ENCODE measurements at places on chromosomes 2 and 18.

- no peak for DNase-seq
Observed at GRCh38 chr2:105691947-105692390, 52.7 kb upstream of the NCK2 start.

- no peak for DNase-seq
Observed at GRCh38 chr2:41294331-41294730, 753.5 kb upstream of the PKDCC start.

DNA sequence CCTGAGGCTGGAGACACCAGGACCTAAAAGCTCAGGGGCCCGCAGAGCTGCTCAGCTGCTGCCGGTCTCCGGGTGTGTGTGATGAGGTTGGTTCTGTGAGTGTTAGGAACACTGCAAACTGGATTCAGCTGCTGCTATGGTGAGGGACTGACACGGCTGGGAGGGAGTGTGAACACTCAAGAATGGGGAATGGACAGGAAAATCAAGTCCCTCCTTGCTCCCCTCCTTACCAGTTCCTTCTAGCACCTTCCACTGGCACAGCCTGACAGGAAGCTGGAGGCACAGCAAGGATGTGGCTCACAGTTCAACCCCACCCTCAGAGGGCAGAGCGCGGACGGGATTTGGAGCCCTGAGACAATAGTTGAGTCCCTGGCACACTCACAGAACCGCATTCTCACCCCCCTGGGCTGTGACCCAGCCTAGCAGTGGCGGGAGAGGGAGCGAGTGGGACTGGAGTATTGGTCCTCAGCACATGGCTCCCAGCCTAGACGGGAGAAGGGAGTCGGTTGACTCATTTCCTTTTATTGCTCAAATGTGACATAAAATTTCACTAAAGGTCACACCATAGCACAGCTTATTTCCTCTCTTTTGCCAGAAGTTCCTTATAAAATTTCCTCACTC, 42.5 kb downstream of the LRRC30 start:
- no peak for DNase-seq

GRCh38 chr2:240898731-240899467, 2.9 kb upstream of the MAB21L4 start:
- DNase-seq = no peak

GRCh38 chr18:68448736-68449135, 266.2 kb downstream of the TMX3 start:
- no peak for DNase-seq

GRCh38 chr2:133167990-133168389, 400.3 kb downstream of the NCKAP5 start:
- DNase-seq = no peak

- no peak for DNase-seq
Observed at GRCh38 chr2:238087211-238087610, 12.9 kb upstream of the ESPNL start.

- no peak for DNase-seq
Observed at GRCh38 chr2:74428675-74429074, 7.1 kb downstream of the WDR54 start.

GRCh38 chr2:86782748-86783147, 8.0 kb downstream of the CD8A start:
- no peak for DNase-seq

- DNase-seq = no peak
Observed at GRCh38 chr2:98804736-98805135, 73.8 kb upstream of the MGAT4A start.

DNA sequence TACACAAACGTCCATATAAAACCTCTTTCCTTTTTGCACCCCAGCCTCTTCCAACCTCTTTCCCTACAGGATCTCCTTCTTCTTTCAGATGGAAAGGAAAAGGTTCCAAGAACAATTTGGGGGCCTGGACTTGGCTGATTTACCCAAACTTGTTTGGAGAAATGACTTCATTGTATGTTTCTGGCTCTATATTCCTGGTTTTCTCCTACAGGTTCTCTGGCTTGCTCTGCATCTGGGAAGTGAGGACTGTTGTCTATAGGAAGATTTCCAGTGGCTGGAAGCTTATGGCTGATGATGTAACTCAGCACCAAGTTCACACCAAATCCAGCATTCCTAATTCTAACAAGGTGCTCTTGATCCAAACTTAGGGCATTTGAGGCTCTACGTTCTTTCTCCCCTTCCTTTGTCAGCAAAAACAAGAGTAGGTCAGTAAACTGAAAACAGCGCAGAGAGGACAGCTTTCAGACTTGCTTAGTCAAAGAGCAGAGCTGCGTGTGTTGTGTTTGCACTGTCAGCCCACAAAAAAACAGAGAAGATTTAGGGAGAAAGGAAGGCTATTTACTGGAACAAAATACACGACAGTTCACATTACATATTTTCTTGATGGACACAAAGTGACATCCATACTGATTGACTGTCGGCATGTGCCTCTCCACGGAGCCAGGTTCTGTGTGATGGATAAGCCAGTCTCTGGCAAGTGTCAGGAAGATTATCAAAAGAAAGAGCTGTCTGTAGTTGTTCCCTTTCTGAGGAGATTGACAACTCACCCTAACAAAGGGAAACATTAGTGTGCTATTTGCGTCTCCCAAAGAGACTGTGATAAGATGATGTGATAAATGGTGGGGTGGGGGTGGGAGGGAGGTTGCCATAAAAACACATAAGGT, 39.7 kb downstream of the CDCA7 start:
- DNase-seq = no peak

DNA sequence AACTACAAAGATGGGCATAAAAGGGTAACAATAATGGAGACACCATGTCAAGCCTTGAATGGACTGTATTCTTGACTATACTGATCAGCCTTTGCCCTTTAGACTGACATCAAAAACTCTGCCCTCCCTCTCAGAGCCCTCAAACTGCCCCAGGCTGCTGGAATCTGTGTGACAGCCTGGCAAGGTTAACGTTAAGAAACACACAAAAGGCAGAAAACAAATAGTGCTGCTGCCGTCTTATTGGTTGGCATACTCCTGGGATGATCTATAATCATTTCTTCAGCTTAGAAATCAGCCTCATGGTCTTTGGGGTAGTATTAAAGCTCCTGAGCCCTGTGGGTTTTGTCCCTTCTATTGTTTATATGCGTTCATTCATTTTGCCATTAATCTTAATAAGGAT, 338.0 kb downstream of the DCC start:
- DNase-seq = no peak

- no peak for DNase-seq
Observed at GRCh38 chr2:145350011-145350410, 830.1 kb upstream of the ZEB2 start.

GRCh38 chr2:166031054-166031453, 77.5 kb upstream of the TTC21B start:
- DNase-seq = no peak

DNA sequence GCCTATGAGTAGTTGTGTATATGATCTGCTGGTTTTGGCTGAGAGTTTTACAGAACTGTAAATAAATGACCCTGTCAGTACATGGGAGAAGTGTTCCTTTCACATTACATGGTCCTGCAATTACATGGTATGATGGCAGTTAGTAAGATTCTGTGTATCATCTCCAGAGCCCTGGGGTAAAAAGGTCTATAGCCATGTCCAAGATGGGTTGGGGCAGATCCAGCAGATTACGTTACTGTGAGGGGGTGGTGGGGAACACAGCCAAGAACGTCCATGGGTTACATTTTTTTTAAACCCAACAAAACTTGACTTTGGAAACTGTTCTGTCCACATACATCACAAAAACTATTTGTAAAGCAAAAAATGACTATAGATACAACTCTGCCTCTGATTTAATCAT, 64.2 kb upstream of the LMAN1 start:
- no peak for DNase-seq

DNA sequence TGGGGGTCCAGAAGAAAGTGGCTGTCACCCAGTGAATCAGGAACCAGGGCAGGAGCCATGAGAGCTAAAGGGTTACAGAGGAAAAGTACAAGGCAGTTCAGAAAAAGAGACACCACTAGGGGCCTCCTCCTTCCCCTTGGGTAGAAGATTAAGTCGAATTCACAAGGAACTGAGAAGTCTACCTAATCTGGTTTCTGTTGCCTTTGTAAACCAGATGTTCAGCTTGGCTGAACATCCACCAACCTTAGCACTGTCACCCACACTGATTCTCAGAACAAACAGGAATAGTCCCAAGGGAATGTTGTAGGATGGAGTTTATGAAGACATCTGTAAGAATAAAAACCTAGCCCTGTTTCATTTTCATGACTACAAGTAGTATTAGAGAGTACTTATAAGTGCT, 90.4 kb upstream of the NOSTRIN start:
- DNase-seq = no peak

DNA sequence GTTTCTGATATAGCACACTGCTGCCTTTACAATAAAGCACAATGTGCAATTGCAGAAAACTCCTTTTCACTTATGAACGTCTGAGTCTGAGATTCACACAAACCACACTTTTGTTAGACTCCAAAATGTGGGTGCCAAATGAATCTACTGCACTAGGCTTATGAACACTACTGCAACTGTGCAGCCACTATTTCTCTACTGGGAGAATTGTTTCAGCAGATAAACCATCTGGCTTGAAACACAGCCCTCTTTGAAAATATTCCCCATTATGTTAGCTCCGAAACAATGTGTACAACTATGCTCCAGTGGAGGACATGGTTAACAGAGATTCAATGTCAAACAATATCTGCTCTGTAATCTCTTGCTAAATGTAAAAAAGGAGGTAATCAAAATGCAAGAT, 188.7 kb upstream of the ZEB2 start:
- DNase-seq = no peak

DNA sequence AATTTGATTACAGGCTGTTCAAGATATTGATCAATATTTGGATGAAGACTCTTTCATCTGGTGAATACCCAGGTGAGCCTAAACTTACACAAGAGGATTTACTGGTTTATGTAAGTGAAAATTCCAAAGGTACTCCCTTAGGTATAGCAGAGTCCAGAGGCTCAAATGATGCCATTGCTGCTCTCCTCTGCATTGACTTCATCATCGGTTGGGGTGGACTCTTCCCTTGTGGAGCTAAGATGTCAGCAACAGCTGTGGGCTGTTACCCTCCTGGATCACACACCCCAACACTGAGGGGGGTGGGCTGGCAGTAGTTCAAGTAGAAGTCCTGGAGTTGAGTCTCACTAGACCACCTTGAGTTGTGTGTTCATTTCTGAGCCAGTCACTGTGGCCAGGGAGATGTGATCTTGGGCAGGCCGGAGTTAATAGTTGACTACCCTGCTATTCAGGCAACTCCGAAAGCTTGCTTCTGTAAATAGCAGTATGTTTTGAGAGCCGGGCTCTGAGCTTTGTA, 236.9 kb downstream of the PTPRM start:
- no peak for DNase-seq

DNA sequence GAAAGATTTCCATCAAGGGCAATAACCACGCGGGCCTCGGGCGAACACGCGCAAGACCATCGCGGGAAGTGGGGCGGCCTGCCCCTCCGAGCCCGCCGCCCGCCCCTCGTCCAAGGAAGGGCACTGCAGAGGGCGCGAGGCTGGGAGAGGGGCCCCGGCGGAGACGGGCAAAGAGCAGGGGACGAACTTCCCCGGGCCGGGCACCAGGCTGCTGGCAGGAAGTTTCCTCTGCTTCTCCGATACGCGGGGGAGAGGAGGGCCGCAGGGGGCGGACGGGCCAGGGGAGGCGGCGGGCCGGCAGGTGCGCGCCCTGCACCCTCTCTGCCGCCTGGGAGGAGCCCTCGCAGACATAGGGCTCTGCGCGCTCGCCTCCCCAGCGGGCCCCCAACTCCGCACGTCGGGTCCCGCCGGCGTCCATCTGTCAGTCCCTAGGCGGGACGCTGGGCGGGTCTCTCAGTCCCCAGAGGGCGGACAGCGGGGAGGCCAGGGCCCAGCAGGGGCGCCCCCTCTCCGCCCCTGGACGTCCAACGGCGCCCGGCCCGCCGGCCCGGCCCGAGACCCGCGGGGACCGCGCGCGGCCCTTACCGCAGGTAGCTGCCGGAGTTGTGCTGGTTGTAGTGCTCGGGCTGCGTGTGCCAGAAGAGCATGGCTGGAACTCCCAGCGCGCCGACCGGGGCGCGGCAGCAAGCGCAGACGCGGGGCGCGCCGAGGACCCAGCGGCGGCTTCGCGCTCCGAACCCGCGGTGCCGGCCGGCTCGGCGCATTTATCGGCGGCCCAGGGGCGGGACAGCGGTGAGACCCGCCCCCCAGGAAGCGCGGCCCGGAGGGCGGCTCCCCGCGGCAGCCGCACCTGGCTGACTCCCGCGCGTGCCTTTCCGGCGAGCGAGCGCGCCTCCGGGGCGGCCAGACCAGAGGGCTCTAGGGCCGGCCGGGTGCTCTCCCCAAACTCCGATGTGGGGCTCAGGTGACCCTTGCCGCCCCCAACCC, at the start of gene TFCP2L1:
TSS of gene TFCP2L1 (minus strand) at position 740 of the 987 bp plus-strand sequence. CDS start at position 647, 93 bp downstream.
- no peak for DNase-seq

DNA sequence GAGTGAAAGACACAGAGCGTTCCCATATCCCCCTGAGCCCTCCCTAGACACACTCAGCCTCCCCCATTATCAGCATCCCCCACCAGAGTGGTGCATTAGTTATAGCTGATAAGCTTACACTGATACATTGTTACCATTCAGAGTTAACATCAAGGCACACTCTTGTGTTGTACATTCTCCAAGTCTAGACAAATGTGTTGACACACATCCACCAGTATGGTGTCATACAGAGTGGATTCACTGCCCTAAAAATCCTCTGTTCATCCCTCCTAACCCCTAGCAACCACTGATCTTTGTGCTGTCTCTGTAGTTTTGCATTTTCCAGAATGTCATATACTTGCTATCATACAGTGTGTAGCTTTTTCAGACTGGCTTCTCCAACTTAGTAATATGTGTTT, 78.0 kb upstream of the RPL31 start:
- no peak for DNase-seq

- DNase-seq = no peak
Observed at GRCh38 chr18:21129566-21130216, 18.1 kb upstream of the ROCK1 start.

- no peak for DNase-seq
Observed at GRCh38 chr2:203164311-203164935, 74.4 kb upstream of the CYP20A1 start.

- no peak for DNase-seq
Observed at GRCh38 chr2:208101716-208102631, 22.4 kb downstream of the CRYGD start.

- no peak for DNase-seq
Observed at GRCh38 chr2:222544661-222545060, 111.2 kb downstream of the FARSB start.

DNA sequence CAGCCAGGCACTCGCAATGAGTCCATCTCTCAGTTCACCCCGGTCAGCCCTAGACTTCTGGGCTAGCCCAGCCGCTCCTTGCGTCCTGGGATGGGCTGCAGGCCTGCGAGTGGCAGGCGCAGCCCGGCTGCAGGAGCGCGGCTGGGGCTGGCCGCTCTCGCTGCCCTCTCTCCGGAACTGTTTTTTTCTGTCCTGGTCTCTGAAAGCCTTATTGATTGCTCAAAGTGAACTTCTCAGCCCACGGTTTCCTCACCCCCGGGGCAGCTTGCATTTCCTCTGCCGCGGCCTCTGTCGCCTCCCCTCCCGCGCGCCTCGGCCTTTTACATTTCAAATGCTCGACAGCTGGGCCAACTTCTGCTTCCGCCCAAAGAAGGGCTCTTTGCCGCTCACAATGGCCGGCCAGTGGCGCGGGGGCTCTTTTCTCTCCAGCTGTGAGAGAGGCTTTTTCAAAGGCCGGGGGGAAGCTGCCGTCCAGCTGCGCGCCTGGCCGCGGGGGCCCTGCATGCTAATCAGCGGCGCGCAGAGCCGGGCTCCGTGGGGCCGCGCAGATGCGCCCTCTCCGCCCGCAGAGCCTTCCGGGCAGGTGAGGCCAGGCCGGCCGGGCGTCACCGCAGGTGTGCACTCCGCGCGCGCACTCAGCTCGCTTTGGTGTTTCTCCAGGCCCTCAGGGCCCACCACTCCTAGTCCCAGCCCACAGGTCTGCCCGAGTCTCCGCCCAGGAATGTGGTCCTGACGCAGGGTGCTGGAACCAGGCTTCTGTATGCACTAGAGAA, 513.8 kb downstream of the RNF144A start:
- DNase-seq = peak; percentile 49
